ENCODE measurements at places on chromosomes 3 and 15. TPM values are rescaled to one million over a fixed set of nuclear protein-coding genes. Genes with fewer than 3 reads are reported as not detected.

IL12A gene
- total RNA-seq: 0.54 TPM

MB21D2 gene
- total RNA-seq: 4.9 TPM

- no peak for DNase-seq
Observed at GRCh38 chr3:171840811-171841619, 2.1 kb upstream of the TMEM212 start.

GOLGA8J gene
- 0.54 TPM for total RNA-seq

DNA sequence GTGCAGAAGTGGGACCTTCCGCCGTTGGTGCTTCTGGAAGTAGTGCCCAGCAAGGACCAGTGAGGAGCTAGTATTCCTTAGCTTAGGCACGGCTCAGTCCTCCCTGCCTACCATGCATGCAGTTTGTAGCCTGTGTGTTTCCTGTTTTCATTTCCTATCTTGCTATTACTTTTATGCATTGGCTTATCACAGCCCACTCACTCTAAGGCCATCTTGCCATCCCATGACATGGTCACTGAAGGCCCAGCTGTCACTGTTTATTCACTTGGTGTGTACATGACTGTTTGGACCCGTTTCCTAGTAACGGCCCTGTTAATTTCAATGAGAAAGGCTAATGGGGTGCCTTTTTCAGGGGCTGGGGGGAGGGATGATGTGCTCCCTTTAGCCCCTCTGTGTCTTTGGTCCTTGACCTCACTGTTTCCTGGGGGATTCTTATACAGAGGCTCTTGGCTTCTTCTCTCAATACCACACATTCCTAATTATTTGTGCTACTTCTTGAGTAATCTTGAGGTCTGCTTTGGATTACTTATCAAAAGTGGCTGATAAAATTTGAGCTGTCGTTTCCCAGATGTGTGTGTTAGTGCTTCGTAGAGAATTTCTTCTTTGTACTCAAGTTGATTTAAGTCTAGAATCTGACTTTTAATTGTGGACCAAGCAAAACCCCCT, 24.5 kb upstream of the TRAK1 start:
- no peak for DNase-seq

GATM gene
- total RNA-seq: 10.7 TPM

DNA sequence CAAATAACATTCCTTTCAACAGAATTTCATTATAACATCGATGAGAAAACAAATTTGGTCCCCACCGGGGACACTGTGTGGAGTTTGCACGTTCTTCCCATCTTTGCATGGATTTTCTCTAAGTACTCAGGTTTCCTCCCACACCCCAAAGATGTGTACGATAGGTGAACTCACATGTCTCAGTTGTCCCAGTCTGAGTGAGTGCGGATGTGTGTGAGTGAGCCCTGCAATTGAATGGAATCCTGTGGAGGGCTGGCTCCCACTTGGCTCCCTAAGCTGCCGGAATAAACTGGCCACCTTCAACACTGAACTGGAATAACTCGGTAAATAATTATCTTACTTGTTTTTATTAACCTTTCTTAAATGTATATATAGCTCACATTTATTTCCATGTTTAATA, 77.0 kb downstream of the TRANK1 start:
- DNase-seq: no peak

- no peak for DNase-seq
Observed at GRCh38 chr3:111954228-111954990, 24.4 kb upstream of the ABHD10 start.

- DNase-seq: no peak
Observed at GRCh38 chr3:29922992-29923746, 642.3 kb downstream of the RBMS3 start.

DNA sequence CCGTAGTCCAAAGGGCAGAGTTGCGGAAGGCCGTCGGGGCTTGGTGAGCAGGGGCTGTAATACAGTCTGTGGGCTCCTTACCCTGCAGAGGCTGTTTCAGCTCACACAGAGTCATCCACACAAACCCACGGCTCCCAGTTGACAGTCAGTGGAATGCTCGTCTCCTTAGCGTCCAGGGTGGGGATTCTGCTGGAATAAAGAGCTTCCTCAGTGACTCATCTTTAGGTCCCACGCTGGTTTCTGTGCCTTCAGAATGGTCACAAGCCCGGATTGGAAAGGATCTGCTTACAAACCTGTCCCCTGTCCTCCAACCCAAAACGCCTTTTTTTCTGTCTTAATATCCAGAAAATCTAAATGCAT, 201.3 kb upstream of the TPM1 start:
- DNase-seq: no peak

- no peak for DNase-seq
Observed at GRCh38 chr3:197218210-197218609, 80.2 kb downstream of the DLG1 start.

DNA sequence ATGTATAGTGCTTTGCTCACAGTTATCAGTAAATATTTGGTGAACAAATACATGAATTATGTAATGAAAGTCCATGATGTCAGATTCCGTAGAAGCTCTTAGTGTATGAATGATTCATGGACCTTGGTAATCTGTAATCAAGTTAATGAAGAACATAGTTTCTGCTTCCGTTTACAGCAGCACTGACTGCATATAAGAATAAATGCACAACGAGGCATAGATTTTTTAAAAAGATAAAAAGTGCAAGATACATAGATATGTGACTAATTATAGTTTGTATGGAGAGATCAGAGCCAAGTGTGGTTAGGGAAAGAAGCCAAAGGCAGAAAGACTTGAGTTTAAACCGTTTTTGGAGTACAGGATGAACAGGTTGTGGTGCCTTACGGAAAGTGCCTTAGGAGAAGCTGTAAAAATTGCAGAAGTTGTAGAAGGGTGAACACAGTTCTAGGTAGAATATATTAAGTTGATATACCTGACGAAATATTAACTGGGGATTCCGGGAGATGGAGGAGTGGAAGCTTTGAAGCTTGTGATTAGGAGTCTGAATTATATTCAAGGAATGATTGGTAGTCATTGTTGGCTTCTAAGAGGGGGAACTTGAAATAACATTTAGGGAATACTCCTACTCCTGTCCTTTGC, 293.1 kb downstream of the NLGN1 start:
- DNase-seq: no peak

DNA sequence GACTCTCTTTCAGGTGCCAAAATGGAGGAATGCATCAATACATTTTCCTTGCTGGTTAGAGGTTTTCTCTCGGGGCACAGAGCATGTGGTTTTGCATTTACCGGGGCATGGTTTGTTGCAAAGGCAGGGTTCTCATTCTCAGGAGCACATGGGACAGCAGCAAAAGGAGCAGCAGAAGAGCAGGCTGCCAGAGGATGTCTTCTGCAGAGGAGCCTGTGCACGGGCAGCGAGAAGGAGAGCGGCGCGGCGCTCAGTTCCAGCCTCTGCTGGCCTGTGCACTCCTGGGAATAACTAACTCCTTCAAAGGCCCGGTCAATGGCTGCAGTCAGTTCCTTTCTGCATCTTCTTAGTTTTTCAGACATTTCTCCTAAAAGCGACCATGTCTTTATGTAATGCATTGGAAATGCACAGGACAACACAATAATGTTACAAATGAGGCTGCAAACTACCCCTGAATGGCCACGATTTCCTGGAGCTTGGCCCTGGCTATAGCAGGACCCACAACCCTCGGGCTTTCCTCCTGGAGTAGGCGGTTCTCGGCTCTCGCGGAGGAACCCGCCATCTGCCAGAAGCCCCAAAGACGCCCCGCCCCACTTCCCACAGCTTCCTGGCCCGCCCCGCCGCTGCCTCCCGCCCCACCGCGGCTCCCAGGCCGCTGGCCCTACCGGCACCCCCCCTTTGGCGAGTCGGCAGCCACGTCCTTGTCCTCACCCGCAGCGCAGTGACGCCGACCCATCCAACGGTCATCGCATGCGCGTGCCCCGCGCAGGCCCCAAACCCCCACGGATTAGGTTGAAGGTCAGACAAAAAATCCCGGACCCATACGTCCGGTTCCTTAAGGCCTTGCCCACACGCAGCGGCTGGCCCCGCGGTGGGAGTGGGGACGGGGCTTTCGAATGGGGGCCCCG, at the start of gene C3orf62:
Gene C3orf62, minus strand, starts transcription at position 758 of the 908 bp plus-strand sequence. Its CDS starts 360 bp downstream, at position 398.
- DNase-seq: no peak

GRCh38 chr3:71134521-71134920, 449.0 kb downstream of the FOXP1 start:
- DNase-seq: no peak

DNA sequence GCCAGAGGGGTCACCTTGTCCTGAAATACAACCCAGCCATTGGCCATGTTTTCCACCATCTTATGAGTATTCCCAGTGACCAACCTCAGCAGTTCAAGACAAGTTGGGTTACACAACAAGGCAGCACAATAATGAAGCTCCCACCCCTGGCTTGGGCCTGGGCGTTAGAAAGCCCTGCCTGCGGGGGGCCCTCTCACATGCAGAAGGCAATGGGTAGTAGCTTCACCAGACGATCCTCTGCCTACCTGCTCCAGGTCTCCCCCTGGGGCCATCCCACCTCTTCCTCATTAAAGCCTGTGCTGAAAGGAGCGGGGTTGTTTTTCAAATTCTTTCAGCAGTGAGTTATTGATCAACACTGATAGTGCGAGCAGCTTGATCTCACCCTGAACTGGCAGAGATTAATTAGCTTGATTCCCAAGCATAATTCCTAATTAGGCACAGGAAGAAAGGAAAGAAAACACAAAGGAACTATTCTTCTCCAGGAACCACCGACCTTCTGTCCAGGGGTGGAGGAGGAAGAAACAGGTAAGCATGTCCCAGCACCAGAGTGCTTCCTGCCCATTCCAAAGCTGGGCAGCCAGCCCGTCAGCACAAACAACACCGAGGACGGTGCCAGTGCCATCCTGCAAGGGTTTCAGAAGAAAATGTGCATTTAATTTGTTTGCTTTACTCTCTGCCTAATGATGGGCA, 79.7 kb upstream of the CGNL1 start:
- DNase-seq: no peak

GRCh38 chr15:69505956-69506556, 53.4 kb downstream of the RPLP1 start:
- DNase-seq: no peak

RBPMS2 gene
- 40.5 TPM for total RNA-seq

MEX3B gene
- total RNA-seq: 49.5 TPM

DNA sequence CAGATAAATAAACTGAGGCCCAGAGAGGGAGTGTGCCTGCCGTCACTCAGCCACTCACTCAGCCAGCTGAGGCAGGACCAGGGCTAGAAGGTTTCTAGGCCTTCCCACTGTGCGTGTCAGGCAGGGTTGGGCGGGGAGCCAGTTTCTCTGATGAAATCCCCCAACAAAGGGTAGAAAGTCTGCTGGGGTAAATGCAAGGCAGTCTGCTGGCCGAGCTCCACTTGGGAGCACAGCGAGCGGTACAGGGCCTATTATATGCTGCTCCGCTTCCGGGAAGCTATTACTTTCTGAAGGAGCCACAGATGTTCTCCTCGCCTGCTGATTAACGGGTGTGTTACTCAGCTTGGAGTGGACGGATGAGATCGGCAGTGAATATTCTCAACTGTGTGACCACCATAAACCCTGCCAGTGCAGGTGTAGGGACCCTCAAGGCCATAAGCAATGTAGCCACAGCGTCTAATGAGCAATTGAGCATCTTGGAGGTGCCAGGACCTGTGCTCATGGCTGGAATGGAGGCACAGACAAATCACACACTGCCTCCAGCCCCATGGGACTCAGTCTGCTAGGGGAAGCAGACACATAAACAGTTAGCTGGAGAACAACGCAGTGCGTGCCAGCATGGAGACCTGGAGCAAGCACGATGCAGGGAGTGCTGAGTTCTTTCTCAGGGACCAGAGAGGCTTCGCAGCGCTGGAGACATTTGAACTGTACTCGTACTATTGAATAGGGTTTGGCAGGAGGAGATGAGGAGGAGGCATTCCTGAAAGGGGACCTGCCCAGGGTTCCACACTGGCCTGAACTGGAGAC, 42.1 kb downstream of the CORO2B start:
- DNase-seq: no peak

GPR156 gene
- 2.4 TPM for total RNA-seq

DNA sequence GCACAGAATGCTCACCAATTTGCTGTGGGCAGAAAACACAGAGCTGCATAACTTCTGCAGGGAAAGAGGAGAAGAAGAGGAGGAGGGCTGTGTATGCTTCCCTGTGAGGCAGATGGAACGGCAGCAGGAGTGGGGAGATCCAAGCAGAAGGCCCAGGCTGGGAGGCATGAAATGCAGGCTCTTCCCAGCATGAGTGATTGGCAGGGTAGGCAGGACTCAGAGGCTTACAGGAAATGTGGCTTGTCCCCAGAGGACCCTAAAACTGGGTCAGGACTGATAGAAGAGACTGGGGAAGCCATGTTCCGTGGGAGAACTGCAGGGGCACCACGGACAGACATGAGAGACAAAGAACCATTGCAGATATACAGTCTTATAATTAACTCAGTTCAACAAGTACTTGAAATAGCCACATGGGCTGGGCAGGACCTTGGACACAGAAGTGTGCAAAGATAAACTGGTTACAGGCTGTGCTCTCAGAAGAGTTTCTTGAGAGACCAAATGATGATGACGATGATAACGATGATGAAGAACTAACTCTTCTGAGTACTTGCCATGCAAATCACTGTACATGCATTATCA, 286.9 kb downstream of the EPHB1 start:
- no peak for DNase-seq

DNA sequence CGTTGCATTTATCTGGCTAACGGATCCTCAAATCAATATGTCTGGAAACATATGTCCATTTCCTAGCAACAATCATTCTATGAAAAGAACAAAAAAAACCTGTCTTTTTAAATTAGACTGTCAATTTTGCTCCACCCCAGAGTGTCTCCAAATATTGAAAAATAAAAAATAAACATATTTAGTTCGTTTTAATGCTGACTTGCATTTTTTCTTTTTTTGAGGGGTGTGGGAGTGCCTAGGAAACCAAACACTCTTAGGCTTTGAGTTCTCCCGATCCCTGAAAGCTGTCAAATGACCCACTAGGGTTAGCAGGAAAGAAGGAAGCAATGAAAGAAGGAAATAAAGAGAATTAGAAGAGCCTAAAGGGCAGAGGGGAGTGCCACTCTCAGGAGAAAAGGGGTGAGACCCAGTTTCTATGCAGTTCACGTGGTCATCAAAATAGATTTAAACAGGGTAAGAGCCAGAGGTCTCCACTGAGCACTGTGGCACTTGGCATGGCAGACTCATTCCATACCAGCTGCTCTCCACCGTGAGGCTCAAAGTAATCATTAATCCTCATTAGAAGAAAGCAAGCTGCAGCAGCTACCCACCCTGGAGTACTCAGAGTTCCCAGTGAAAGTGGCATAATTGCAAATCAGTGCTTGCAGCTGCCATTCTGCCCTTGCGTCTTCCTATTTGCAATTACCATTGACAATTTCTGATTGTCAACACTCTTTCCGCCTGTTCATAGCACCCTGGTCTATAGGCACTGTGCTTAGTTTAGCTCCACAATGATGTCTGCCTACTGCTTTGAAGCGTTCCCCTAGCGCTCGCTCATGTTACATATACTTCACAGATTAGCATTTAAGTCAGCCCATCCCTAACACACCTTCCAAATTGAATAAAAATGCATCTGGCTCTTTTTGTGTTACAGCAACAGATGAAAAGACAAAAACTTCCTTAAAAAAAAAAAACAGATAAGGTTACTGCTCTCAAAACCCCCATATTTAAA, 32.3 kb downstream of the PDZRN3 start:
- DNase-seq: no peak

- DNase-seq: no peak
Observed at GRCh38 chr15:55764398-55764797, 21.4 kb upstream of the PRTG start.
